ENCODE measurements at places on chromosomes 2 and 18.

DNA sequence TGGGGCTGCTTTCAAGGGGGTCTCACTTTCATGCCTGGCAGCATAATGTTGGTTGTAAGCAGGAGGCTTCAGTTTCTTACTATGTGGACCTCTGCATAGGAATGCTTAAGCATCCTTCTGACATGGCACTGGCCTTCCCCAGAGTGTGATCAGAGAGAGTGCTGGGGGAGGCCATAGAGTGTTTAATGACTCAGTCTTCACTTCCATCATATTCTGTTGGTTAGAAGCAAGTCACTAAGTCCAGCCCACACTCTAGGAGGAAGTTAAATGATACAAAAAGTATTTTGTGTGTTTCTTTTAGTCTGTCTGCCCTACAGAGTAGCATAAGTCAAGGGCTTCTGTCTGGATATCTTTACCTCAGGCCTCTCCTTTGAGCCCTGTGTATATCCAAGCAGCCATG is 64.9 kb downstream of the GALNT1 start:
- no peak for DNase-seq

DNA sequence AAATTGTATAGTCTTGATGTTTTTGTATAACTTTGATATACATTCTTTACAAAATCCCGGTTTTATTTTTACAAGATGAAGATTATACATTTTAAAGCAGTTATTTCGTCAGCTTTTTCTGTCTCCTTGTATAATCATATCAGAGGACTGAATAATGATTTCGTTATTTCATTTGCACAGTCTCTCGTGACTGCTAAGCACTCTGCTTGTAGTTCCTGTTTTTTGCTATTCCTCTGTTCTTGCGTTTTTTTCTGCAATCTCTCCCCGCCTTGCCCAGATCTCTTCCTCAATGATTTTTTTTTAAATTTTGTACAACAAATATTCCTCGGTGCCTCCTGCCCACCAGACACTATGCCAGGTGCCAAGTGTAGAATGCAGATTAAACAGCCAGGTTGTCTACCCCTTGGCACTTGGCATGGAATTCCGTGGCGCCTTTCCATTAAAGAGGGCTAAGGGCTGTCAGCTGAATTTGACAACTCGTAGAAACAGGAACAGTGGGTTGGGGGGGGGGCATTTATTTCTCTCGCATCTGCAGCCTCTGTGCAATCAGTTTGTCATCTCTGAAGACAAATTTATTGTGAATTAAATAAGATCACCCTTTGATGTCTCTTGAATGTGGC is 69.6 kb downstream of the KLHL29 start:
- no peak for DNase-seq

GRCh38 chr2:115303-115702 is 69.0 kb upstream of the FAM110C start:
- DNase-seq, result no peak

- no peak for DNase-seq
These were observed 150.0 kb upstream of the ALKAL2 start for GRCh38 chr2:437756-438393.

- DNase-seq, result no peak
These were observed 568.5 kb downstream of the TSN start for GRCh38 chr2:122323927-122324326.

DNA sequence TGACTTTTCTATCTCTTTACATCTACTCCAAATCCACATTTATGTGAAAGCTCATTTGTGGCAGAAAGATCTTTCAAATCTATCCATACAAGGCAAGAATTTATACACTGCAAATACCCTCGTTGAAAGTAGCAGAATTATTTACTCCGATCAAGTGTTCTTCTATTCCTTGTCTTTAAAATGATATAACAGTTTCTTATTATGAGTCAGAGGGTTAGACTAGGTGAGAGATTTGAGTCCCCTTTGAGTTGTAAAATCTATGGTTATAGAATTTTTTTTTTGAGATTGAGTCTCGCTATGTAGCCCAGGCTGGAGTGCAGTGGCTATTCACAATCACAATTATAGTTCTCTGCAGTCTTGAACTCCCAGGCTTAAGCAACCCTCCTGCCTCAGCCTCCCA is 5.6 kb upstream of the GREB1 start:
- DNase-seq, result no peak
